ENCODE measurements at places on chromosomes 1 and 21.

- no peak for DNase-seq
These were observed 142.8 kb upstream of the VAMP3 start for GRCh38 chr1:7628273-7628672.

DNA sequence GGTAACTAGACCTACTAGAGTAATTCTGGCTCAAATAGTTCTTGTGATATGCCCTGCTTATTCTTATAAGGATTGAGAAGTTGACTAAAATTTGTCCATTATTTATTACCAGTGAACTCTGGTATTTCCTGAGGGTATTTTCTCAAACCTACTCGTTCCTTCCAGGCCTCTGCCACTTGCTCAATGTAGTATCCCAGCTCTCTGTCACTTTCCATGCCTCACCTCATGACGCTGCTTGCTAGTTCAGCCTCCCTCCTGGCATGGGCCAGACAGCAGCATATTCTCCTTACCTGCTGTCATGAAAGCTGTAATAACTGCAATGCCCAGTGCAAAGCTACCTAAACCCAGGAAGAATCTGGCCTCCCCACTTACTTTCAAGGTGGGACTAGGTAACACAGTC is 602.9 kb upstream of the ADAMTS5 start:
- DNase-seq = no peak

GRCh38 chr21:45128613-45129188 is 54.3 kb downstream of the ADARB1 start:
- no peak for DNase-seq

- no peak for DNase-seq
These were observed 70.2 kb upstream of the ERRFI1 start for GRCh38 chr1:8096105-8097011.

GRCh38 chr1:228646717-228647522 is 88.4 kb upstream of the RHOU start:
- DNase-seq = peak; percentile 19

DNA sequence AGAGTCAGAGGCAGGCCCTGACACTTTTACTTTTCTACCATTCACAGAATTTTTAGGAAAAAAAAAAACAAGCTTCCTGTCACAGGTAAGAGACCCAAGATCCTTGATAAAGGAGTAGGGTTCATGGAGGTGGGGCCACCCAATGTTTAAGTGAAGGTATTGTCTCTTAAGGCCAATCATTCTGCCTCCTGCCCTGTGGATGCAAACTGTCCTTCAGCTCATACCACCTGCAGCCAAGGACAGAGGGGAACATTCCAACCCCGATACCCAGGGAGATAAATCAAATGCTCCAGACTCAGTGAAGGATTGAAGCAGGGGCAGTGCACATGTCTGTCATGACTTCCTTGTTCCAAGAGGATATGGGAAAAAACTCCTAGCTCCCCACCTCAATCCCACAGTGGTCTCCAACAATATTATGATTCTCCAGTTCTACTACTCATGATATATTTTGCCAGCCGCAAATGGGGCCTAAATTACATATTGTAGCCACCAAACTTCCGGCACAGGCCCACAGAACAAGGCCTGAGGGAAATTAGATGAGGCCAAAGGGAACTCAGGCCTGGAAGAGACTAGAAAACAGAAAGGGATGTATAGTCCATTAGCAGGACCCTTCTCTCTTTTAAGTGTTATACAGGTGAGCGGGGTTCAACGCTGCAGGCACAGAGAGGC is 59.5 kb downstream of the TRABD2B start:
- no peak for DNase-seq

DNA sequence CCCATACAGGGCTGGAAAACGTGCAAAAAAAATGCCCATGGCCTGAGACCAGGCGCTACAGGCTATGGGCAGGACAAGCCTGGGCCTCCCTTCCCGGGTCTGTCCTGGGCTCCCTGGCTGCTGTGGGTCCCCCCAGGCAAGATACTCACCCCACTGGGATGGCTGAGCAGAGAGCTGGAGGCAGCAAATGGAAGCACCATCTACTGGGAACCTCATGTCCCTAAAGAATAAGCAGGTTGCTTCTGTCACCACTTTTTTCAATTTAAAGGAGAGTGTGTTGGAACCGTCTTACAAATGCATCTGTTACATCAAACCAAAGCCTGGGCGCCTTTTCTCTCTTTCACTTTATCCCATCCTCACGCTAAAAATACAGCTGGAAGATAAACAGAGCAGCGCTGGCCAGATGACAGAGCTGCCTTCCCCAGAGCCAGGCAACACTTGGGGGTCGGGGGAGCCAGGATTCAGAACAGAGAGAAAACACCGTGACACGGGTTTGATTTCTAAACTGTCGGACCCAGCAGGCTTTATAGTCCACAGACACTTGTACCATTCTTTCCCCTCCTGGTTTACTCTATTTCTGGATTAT is 262.1 kb upstream of the VAMP3 start:
- DNase-seq = no peak

DNA sequence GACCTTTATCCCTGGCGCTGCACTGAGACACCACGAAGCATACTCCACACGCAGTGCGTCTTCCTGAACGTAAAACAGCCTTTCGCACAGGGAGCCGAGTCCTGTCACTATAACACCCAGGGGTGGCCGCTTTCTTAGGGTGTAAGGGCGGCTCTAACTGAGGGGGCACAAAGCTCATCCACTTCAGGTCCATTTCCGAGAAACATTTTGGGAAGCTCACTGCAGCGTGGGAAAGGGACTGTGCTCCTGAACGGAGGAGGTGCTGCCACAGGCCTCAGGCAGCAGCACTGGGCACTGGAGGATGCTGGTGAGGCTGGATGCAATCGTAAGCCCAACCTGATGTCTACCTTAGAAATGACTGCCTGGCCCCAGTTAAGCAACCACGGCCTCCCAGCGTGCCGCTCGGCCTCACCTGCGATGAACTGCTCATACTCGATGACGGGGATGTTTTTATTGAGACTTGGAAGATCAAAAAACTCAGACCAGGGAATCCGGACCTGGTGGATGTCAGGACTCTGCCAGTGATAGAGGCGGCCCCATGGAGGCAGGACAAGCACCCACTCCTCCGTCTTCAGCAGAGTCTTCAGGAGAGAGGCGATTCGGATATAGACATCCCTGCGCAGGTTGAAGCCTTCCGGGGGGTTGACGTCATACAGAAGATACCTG is 2.3 kb downstream of the POFUT2 start:
- DNase-seq = no peak

GRCh38 chr1:3504151-3504821 is 49.8 kb downstream of the ARHGEF16 start:
- DNase-seq = no peak

DNA sequence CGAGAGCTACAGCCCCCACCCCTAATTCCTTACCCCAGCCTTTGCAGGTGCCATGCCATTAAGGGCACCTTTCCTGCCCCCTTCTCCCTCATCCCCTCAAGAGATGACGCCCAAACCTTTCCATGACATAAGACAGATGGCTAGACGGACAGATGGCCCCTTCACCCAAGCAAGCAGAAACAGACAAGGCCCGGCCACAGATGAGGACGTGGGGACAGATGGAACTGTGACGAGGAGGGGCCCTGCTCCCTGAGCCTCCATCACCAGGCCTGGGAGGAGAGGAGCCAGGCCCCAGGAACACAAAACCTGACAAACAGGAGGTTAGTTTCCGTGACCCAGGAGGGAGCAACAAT is 24.7 kb upstream of the PEF1 start:
- DNase-seq = no peak

DNA sequence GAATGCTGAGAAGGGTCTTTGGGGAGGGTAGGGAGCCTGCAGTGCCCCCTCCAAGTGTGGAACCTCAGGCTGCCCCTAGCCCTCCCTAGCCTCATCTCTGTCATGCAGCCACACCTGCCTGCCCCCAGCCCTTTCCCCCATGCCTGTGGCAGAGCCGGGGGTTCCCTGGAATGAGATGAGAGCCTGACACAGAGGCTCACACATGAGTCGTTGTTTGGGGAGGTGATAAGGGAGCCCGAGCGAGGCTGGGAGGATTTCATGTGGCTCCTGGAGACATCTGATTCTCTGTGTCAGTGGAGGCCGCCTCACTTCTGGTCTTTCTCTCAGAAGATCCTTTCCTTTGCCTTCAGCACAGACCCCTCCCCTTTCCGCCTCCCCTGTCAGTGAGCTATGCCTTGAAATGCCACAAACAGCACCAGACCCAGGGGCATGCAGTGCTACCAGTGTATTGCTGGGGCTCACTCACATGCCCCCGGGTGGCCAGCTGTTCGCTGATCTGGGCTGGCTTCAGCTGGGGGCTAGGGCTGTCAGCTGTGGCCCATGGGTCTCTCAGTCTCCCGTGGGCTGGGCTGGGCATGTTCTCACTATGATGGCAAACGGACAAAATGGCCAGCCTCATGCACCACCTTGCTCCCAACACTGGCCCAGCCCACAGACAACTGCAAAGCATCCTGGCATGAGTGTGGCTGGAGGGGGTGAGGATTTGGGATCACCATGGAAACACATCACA is 102.6 kb downstream of the AJAP1 start:
- DNase-seq = no peak

DNA sequence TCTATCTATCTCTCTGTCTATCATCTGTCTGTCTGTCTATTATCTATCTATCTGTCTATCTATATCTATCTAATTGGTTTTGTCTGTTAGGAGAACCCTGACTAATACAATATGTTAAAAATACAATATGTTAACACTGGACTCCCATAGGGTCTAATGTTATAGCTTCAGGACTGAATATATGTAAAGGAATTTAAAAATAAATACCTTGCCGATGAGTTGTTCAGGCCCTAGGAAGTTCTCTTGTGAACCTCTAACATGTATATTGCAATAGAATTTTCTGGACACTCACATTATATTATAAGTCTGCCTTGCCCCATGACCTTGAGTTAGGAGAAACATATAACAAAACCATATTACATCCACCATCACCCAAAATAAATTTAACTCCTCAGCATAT is 900.6 kb downstream of the NCAM2 start:
- no peak for DNase-seq

DNA sequence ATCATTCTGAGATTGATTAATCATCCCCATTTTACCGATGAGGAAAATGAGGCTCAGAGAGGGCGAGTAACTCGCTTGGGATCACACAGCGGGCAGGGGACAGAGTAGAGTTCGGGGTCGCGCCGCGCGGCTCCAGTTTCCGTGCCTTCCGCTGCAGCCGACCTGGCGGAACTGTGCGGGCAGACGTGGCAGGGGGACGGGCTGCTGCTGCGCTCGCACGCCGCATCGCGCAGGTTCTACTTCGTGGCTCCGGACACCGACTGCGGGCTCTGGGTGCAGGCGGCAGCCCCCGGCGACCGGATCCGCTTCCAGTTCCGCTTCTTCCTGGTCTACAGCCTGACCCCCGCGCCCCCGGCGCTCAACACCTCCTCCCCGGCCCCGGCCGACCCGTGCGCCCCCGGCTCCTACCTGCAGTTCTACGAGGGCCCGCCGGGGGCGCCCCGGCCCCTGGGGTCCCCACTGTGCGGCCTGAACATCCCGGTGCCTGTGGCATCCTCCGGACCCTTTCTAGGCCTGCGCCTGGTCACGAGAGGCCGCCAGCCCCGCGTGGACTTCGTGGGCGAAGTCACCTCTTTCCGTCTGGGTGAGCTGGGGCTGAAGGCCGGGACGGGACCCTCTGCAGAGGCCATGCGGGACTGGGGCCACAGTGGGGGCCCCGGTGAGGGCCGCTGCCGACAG is 2.3 kb downstream of the LDLRAD2 start:
- DNase-seq = no peak

- no peak for DNase-seq
These were observed 160.5 kb upstream of the KIAA0040 start for GRCh38 chr1:175353066-175353465.

GRCh38 chr1:99546432-99547416 is 99.2 kb upstream of the PALMD start:
- DNase-seq = no peak

DNA sequence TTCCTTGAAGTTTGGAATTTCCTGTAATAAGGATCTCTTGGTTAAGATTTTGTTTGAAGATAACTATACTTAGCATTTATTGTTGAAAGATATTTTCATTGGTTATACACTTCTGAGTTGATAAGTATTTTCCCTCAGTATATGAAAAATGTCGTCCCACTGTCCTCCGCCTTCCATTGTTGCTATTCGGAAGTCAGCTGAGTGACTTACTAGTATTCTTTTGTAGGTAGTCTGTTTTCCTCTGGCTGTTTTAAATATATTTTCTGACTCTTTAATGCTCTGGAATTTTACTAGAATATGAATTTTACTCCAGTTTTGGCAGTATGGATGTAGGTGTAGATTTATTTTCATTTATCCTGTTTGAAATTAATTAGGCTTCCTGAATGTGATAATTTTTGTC is 498.7 kb upstream of the NFIA start:
- DNase-seq = no peak

GRCh38 chr1:26126321-26127084 is 14.9 kb downstream of the PDIK1L start:
- peak; percentile 32 for DNase-seq

DNA sequence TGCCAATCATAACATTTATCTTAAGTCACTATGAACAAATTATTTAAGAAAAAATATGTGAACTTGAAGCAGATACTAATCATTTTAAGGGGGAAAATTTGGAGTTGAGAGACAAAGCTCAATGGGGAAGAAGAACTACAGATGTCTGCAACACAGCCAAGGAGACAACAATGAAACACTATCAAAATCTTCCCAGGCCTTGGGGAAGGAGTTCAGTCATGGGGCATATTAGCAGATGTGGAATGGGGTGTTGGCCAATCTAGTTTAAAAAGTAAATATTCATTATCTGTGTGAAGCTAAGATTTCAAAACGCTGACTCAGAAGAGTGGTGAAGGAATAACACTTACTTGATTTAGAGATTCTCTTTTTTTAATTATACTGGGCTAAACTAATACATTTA is 671.6 kb upstream of the ZP4 start:
- DNase-seq = no peak

- no peak for DNase-seq
These were observed 26.8 kb upstream of the MACF1 start for GRCh38 chr1:39177706-39178105.

DNA sequence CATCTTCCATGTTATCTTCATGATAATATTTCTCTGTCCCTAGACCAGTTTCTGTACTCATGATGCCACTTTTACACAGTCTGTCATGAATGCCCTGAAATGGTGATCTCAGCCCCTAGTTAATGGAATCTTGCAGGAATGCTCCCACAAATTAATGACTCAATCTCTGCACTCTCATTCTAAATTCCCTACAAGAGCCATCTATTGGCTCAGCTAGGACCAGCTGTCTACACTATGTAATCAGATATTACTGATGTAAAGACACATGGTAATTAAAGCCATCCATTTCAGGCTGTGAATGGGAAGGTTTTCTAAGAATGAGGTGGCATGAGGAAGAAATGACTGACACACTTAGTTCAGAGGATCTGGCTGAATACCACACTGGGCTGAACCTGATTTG is 199.1 kb upstream of the KCND3 start:
- no peak for DNase-seq

Data from right lung (tissue), 10 donors.